ENCODE measurements at places on chromosomes 7 and 10.

GRCh38 chr10:128576336-128576735, 450.1 kb upstream of the MKI67 start:
- DNase-seq = no peak

- DNase-seq = no peak
Observed at GRCh38 chr10:79946271-79947082, 2.4 kb downstream of the SFTPD start.

- DNase-seq = no peak
Observed at GRCh38 chr10:14758994-14759664, 15.6 kb downstream of the FAM107B start.

DNA sequence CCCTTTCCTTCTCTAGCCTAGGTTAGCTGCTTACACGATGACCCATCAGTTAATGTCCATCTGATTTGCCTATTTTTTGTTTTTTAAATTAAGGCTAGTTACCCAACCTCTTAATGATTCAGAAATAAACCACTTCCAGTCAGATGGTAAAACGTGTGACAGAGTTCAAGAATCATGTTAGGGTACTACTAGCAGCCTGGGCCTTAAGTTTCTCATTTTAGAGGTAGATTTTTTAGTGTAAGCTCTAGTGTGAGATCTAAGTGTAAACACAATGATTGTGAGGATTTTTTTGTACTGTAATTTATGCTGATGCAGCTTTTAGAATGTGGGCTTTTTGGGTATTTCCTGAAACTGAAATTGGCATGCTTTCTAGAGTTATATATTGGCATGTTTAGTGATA, 130.0 kb downstream of the CDK14 start:
- no peak for DNase-seq

Measured in stimulated activated CD8-positive, alpha-beta memory T cell treated with anti-CD3 and anti-CD28 coated beads, Interleukin-4, amount 100 ng/mL, for 48 hours (primary cell).